ENCODE measurements at places on chromosomes 13 and 19.

GRCh38 chr19:679418-680286 lies 3.5 kb downstream of the FSTL3 start:
- DNase-seq = no peak

- no peak for DNase-seq
Measured at GRCh38 chr13:41603917-41604316, 146.6 kb downstream of the RGCC start.

DNA sequence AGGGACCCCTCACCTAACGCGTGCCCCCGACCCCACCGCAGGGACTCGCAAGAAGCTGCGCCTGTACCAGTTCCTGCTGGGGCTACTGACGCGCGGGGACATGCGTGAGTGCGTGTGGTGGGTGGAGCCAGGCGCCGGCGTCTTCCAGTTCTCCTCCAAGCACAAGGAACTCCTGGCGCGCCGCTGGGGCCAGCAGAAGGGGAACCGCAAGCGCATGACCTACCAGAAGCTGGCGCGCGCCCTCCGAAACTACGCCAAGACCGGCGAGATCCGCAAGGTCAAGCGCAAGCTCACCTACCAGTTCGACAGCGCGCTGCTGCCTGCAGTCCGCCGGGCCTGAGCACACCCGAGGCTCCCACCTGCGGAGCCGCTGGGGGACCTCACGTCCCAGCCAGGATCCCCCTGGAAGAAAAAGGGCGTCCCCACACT lies 4.7 kb upstream of the MYBPC2 start:
- no peak for DNase-seq

DNA sequence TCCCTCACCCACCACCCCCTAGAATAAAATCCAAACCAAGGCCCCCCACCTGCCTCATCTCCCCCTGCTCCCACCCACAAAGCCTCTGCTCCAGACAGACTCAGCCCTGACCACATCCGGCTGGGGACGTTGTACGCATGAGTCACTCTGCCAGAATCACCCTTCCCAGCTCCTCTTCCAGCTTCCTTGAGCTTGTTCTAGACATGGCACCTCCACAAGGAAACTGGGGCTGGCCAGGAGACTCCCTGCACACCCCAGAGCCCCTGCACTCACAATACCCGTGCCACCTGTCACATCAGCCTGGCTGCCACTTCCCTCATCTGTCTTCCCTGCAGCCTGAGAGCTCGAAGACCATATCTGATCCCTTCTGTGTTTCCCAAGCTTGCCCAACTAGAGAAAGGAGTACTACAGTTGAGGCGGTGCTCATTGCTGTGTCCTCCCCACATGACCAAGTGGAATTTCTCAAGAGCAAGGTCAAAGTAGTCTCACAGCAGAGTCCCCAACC lies 9.7 kb downstream of the DEDD2 start:
- no peak for DNase-seq

GRCh38 chr13:100208002-100208401 lies 119.1 kb downstream of the PCCA start:
- DNase-seq = no peak

GRCh38 chr13:88649855-88650254 lies 978.7 kb downstream of the SLITRK5 start:
- no peak for DNase-seq

Data from NCI-H2081 treated with DMSO at 0.1 percent for 48 hours (cell line).